ENCODE measurements at places on chromosomes 3 and 15.
A peak's percentile ranks its signal among the peaks of the same experiment; 100 is the strongest.

- DNase-seq = no peak
Observed at GRCh38 chr15:95919460-95919859, 411.0 kb upstream of the NR2F2 start.

DNA sequence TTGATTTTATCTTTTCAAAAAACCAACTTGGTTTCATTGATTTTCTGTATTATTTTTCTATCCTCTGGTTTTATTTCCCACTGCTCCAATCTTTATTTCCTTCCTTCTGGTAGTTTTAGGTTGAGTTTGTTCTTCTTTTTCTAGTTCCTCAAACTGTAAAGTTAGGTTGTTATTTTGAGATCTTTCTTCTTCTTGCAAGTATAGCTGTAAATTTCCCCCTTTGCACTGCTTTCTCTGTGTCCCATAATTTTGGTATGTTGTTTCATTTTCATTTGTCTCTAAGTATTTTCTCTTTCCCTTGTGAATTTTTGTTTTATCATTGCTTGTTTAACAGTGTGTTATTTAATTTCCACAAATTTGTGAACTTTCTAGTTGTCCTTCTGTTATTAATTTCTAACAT is 120.0 kb downstream of the PLD1 start:
- DNase-seq = peak; percentile 11

GRCh38 chr3:50100386-50100785 is 11.7 kb downstream of the RBM5 start:
- DNase-seq = no peak

GRCh38 chr3:195241592-195242355 is 29.2 kb downstream of the XXYLT1 start:
- DNase-seq = no peak

DNA sequence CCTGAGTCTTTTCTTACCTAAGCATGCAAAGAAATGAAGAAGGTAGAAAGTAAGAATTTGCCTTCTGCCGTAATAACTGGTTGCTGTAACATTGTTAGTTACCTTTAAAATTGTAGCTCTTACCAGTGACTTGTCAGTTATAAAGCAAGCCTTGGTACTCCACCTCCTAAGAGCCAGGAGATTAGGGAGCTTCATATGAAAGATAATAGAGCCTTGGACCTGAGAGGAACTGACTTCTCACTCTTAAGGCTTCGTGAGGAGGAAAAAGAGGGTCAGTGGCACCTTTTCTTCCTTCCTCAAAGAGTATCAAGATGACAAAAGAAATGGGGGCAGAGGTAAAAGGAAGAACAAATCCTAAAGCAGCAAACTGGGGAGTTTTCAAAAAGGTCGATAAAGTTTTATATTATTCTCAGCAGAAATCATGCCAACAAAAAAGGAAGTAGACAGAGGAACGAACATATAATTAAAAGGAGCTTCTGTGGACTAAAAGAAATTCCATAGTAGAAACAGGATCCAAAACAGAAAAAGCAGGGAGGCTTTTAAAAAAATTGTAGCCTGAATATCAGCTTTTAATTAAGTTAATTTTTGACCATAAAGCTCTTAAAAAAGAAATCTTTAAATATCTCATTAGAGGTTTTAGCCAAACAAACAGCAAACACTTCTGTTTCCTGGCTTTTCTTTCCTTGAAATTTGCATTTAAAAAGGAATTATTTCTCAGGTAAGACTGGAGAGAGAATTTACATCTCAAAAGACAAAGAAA is 847.1 kb upstream of the ALCAM start:
- no peak for DNase-seq

GRCh38 chr3:4736284-4736861 is 242.9 kb upstream of the BHLHE40 start:
- no peak for DNase-seq

- no peak for DNase-seq
Observed at GRCh38 chr3:42520906-42521305, 18.5 kb downstream of the VIPR1 start.

- DNase-seq = no peak
Observed at GRCh38 chr3:14991151-14991742, 43.9 kb downstream of the NR2C2 start.

- DNase-seq = no peak
Observed at GRCh38 chr15:90259524-90259923, 5.9 kb upstream of the NGRN start.

- DNase-seq = no peak
Observed at GRCh38 chr15:76011627-76012551, at the start of gene NRG4. Gene NRG4, minus strand, starts transcription at chr15:76012424. Its CDS starts 1,194 bp downstream, at chr15:76011230.

- DNase-seq = no peak
Observed at GRCh38 chr15:89657686-89658200, 2.5 kb upstream of the KIF7 start.

- DNase-seq = no peak
Observed at GRCh38 chr3:9147215-9147895, 102.1 kb downstream of the SRGAP3 start.

DNA sequence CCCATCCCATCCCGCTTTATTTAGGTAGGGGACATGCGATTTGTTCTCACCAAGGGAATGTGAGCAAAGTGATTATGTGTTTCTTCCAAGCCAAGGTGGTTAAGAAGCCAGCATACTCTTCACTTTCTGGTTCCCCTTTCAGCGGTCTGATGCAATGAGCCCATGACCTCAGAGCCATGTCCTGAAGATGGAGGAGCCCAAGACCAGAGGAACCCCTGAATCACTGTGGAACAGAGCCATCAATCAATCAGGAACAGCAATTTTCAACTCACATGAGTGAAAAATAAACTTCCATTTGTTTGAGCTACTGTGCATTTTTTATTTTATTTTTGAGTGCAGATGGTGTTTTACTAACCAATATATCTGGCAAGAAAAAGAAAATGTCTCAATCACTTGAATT is 10.8 kb downstream of the THRB start:
- no peak for DNase-seq

DNA sequence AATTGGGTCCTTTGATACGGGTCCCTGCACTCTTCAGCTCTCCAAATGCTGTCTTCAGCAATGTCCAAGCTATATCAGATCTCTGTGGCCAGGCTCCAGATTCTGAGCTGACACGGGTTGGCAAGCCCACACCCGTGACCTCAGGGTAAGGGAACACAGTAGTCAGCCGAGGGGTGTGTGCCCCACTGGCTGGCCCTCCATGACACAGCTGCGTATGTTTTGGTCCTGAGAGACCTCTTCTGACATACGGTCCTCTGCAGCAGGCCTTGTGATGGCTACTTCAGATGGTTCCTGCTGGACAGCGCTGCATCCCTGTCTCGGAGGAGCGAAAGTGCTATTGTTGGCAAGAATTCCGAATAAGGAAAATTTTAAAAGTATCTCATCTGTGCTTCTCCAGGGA is 85.2 kb upstream of the ADAMTS17 start:
- no peak for DNase-seq

DNA sequence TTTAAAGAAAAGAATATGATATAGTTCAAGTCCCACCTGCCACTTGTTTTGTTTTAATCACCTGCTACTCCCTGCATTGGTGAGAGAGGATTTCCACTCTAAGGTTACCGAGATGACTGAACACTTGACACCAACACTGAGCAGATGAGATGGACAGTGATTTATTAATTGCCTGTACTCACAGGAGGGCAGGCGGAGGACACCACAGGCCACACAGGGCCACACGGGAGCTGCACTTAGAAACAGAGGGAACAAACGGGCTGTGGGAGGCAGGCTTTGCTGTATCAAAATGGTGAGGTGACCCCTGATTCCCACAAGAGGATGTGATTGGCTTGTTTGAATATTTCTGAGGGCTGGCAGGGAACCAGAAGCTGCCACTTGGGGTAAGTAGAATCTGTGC is 10.8 kb downstream of the MINAR1 start:
- no peak for DNase-seq

DNA sequence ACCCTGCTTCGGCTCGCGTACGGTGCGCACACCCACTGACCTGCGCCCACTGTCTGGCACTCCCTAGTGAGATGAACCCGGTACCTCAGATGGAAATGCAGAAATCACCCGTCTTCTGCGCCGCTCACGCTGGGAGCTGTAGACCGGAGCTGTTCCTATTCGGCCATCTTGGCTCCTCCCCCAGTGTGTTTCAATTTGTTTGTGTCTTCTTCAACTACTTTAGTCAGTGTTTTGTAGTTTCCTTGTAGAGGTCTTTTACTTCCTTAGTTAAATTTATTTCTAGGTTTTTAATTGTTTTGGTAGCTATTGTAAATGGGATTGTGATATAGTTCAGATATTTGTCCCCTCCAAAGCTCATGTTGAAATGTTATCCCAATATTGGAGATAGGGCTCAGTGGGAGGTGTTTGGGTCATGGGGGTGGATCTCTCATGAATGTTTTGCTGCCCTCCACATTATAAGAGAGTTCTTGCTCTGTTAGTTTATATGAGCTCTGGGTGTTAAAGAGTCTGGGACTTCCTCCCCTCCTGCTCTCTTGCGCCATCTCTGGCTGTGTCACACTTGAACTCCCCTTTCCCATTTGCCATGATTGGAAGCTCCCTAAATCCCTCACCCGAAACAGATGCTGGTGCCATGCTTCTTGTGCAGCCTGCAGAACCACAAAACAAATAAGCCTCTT is 304.4 kb downstream of the DOCK3 start:
- no peak for DNase-seq

- no peak for DNase-seq
Observed at GRCh38 chr3:195200010-195200822, 70.7 kb downstream of the XXYLT1 start.

All from midbrain (tissue), 1 donor.